ENCODE measurements at places on chromosomes 4 and X.
A peak's percentile ranks its signal among the peaks of the same experiment; 100 is the strongest.

DNA sequence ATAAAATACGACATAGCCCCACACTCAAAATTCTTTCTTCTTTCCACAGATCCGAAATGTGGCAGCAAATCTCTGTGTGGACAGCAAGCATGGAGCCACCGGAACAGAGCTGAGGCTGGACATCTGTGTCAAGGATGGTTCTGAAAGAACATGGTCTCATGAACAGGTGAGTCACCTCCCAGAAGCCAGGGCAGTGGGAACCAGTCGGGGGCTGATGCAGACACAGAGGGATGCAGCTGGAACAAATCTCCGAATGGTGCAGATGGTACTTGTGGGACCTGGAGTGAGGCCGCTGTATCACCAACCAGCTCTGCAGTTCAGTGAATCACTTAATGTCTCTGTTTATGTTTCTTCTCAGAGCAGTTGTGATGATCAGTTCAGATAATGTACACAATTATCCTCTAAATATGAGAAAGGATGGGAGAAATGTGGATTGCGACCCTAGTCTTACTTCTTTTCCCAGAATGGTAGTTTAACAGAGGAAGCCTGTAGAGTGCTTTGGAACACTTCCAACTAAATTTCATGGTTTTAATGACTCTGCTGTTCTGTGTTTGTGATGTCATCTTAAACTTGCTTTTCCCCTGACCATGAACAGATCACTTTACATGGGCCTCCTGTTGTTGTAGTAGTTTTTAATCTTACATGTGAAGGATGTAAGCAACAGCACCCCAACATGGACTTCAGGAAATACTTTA, 159.3 kb upstream of the GALNT7 start:
- DNase-seq = no peak

GRCh38 chr4:45120163-45120562, 393.8 kb upstream of the GNPDA2 start:
- no peak for DNase-seq

DNA sequence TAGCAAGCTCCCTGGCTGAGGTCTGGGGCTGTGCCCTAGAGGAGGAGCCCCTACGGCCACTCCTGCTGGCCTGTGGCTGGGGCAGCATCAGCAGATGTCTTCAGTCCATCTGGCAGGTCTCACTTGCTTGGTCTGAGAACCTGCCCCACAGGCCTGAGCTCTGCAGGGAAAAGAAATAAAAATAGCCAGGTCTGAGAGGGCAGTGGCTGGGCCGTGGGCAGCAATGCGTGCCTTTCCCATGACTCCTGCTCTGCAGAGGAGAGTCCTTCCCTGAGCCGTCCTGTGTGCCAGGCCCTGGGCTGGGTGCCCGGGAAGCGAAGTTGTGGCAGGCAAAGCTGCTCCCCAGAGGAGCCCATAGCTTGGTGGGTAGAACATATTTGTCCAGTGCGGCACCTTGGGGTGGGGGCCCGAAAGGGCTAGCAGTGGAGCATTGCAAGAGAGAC, 11.3 kb upstream of the KIAA0232 start:
- DNase-seq = peak; percentile 68

- peak; percentile 40 for DNase-seq
Measured at GRCh38 chr4:173522160-173522950, 7.7 kb downstream of the HAND2 start.

- no peak for DNase-seq
Measured at GRCh38 chr4:101197350-101197749, 150.0 kb downstream of the PPP3CA start.

DNA sequence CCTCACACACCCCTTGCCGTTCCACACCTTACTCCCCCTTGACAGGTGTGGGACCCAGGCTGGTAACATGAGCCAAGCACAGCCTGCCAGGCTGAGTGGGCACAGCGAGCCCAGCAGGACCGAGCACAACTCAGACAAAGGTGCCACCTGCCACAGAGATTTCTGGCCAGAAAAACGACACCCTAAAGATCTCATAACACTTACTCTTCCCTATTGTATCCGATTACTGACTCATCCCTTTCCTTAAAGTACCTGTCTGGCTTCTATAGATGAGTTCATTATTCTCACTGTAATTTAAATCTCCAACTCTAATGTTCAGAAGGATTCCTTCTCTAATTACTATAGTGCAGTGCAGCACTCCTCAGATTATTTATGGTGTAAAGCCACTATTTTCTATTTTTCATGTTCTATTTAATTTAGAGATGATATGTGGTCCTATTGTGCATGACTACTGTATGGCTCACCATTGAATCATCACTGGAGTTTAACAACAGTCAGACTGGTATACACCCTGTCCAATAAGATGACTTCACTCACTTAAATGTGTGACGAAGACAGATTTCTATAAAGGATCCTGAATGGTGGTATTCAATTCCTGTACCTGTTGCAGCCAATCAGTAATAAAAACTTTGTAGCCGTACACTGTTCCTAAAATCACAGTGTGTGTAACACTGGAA, 7.6 kb upstream of the SYTL5 start:
- no peak for DNase-seq

DNA sequence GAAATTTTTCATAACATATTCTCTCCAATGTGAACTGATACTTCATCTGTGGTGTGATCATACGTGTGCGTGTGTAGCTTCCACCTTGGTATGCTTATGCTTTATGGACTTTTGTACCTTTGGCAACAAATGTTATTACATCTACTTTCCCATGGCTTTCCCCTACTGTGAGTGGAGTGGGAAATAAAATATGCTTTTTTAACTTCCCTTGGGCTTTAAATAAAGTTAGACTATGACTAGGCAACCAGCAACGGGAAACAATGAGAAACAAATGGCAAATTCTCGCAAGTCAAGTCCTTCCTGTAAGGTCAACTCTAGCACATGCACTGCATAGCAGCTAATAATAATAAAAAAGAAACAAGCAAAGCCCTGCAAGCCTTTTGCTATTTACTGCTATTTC, 205.0 kb upstream of the PDE5A start:
- DNase-seq = no peak

GRCh38 chr4:147332091-147332490, 148.8 kb upstream of the EDNRA start:
- DNase-seq = no peak

All from trophoblast cell (in vitro differentiated cells and primary cell).